Left renal pelvis (tissue), 4 donors: ENCODE measurements at places on chromosomes 13 and 19.

DNA sequence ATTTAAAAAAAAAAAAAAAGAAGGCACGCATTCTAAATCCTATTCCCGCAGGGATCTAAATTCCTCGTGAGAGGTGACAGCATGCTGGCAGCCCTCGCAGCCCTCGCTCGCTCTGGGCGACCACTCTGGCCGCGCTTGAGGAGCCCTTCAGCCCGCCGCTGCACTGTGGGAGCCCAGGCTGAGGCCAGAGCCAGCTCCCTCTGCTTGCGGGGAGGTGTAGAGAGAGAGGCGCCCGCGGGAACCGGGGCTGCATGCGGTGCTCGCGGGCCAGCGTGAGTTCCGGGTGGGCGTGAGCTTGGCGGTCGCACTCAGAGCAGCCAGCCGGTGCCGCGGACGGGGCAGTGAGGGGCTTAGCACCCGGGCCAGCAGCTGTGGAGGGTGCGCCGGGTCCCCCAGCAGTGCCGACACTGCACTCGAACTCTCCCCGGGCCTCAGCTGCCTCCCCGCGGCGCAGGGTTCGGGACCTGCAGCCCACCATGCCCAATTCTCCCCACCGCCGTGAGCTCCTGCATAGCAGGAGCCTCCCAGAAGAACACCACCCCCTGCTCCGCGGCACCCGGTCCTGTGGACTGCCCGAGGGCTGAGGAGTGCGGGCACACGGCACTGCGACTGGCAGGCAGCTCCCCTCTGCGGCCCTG is 553.9 kb downstream of the LMO7 start:
- no peak for DNase-seq

DNA sequence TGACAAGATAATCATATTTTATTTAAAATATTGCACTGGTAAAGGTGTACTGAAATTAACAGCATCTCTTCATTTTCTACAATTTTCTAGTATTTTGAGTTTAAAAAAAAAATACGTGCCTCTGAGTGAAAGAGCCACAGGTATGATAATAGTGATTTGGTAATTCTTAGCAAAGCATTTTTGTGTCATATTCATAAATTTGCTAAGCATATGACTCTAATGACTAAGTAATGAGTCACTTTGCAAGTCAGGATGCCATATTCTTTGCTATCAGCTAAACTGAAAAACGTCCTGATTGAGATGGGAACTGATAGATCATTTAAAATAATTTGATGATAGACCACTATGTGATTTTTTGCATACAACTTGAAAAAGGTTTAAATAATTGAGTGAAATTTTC is 136.1 kb upstream of the IRS2 start:
- no peak for DNase-seq

DNA sequence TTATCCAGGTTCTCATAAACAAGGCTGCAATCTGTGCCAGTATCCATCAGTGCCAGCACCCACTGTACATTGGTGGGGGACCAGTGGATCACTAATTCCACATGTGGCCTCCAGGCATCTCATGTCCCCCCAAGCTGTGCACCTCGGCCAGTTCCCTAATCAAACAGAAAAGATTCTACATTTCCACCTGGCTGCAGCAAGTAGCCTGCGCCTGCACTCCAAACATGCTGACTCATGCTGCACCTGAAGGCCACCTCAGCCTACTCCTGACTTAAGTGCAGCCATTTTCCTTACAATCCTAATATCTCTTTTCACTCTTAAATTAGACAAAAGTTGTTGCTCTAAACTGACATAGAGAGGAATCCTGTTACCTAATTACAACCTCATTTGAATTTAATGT is 729.4 kb upstream of the MIR17HG start:
- DNase-seq: no peak

- DNase-seq: no peak
Measured at GRCh38 chr19:35562776-35563175, 682 bp downstream of the ATP4A start.

- DNase-seq: no peak
Measured at GRCh38 chr19:56976300-56976699, 135.8 kb upstream of the PEG3 start.

- no peak for DNase-seq
Measured at GRCh38 chr13:38624822-38625221, 62.1 kb upstream of the FREM2 start.

- DNase-seq: no peak
Measured at GRCh38 chr13:49097374-49097773, 121.7 kb downstream of the FNDC3A start.

GRCh38 chr19:46907880-46908279 is 47.1 kb downstream of the ARHGAP35 start:
- no peak for DNase-seq

DNA sequence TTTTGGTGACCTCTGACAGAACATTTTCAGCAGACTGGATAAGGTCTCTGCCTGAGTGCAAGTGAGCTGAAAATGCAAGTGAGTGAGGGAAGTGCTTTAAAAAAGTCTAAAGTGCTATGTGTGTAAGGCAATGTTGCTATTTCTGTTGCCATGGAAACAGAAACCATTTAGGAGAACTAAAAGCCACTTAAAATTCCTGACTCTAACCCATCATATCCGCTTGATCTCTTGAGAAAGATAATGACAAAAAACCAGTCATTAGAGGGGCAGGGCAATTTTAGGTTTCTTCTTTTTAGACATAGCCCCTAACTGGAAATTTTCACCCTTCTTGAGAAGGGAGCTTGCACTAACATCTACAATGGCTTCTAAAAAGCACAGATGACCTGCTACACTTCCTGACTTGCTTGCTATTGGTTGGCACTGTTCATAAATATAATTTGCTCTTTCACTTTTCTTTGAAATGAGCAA is at the start of gene CYSLTR2:
Gene CYSLTR2, plus strand, starts transcription at position 458 of the 468 bp plus-strand sequence. CDS start 52,889 bp downstream, outside the sequence.
- no peak for DNase-seq

- DNase-seq: no peak
Measured at GRCh38 chr13:90956031-90956430, 391.5 kb upstream of the MIR17HG start.

DNA sequence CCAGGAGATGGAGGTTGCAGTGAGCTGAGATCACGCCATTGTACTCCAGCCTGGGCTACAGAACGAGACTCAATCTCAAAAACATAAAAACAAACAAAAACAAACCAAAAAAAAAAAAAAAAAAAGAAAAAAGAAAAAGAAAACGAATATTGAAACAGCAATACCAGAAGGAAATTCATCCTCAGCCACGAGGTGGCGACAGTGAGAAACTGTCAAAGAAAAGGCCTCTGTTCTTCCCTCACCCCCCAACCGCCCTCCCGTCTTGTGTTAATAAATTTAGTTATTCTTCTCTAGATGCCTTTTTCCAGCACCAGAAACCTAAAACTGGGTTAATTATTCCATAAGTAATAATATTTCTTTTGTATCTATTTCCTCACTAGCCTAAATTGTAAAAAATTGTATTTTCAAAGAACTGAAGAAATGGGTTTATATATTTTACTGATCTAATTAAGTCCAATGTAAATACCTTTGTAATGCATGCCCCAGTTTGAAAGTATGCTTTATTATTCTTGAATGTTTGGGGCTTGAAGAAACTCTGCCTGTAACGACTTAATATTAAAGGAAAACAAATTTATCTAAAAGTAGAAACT is 38.6 kb downstream of the LIG4 start:
- no peak for DNase-seq

DNA sequence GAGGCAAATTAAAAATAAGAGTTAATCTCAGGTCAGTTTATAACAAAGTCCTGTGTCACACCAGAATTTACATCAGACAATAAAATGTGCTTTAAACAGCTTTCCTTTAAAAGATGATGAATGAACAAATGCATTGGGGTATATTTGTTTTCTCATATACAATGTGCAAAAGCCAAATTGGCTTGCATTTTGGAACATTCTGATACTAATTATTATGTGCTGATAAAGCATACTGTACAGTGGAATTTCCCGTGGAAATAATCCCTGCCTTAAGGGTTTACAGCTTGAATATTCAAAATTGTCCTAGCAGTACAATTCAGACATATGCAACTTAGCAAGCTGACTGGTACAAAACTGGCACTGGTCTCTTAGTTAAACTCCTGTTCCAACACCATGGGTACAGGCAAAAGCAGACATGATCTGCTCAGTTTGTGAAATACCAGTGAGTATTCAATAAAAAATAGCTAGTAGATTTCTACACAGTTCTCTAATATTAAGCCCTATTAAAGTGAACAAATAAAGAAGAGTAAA is 373.4 kb downstream of the SLITRK1 start:
- DNase-seq: no peak

DNA sequence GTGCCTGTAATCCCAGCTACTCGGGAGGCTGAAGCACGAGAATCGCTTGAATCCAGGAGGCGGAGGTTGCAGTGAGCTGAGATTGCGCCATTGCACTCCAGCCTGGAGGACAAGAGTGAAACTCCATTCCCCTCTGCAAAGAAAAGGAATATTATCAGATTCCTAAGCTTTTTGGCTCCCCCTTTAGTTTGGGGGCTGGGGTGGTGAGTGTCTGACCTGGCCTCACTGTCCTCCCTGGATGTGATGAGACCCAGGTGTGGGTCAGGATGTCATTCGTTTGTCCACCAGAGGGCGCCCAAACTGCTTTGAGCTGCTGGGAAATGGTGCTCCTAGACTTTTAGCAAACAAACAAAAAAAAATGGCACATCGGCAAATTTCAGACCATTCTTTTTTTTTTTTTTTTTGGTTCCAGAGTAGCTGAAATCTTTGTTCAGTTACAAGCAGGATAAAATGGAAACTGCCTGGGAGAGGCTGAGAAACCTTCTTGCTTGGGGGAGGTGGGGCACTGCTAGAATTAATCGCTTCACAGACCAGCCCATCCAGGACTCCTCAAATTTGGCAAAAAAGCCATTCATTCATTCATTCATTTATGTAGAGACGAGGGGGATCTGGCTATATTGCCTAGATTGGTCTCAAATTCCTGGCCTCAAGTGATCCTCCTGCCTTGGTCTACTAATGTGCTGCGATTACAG is 29.4 kb downstream of the SPC24 start:
- DNase-seq: peak; percentile 68

GRCh38 chr13:20969182-20969581 is 66.6 kb upstream of the XPO4 start:
- no peak for DNase-seq

DNA sequence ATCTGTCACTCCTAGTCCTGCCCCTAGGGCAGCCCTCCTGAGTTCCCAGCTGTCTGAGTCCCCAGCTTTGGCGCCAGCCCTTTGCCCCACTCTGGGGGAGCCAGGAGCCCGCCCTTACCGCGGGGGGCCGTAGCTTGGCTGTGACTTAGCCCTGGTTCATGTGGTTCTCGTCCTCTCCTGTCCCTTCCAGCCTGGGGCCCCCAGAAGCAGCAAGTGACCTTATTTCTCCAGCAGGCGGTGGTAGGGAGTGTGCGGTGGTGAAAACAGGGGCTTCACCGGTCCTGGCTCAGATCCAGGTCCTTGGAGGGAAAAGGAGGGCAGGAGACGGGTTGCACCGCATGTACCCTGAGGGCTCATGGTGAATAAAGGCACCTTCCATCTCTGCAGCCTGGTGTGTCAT is 7.9 kb downstream of the GIPC3 start:
- no peak for DNase-seq

- DNase-seq: no peak
Measured at GRCh38 chr13:105735281-105735680, 800.2 kb downstream of the EFNB2 start.

- no peak for DNase-seq
Measured at GRCh38 chr13:72109863-72110262, 242.9 kb upstream of the DACH1 start.

GRCh38 chr19:36514012-36514612 is 14.0 kb downstream of the ZNF260 start:
- no peak for DNase-seq

DNA sequence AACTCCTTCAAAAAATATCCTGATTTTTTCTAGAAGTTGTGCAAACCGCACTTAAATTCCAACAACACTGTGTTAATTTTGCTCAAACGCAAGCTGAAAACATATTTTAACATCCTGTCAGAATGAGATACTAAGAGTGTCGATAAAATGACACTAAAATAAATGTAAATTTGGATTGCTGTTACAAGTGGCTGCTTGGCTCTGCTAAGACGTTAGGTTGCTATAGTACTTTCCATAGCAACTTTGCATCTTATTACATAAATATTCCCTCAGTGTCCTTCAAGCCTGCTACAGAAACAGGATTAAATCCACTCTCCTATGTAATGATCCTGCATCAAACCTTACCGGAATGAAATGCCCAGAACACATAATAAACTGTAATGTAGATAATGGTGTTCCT is 292.1 kb downstream of the DNAJC15 start:
- no peak for DNase-seq

DNA sequence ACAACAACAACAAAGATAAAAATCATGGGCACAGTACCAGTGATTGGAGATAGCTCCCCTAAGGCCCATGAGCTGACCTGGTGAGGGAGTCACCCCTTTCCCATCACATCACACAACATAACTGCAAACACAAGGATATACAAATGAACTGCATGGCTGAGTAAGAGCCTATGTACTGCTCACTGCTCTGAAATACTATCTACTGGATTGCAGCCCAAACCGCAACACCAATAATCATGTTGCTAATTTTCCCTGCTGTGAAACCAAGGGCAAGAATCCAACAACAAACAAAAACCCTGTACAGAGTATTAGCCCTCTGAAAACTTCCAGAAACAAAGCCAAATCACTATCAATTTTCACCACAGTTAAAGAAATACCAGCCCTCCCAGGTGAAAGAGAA is 1893.2 kb downstream of the PCDH9 start:
- DNase-seq: no peak

DNA sequence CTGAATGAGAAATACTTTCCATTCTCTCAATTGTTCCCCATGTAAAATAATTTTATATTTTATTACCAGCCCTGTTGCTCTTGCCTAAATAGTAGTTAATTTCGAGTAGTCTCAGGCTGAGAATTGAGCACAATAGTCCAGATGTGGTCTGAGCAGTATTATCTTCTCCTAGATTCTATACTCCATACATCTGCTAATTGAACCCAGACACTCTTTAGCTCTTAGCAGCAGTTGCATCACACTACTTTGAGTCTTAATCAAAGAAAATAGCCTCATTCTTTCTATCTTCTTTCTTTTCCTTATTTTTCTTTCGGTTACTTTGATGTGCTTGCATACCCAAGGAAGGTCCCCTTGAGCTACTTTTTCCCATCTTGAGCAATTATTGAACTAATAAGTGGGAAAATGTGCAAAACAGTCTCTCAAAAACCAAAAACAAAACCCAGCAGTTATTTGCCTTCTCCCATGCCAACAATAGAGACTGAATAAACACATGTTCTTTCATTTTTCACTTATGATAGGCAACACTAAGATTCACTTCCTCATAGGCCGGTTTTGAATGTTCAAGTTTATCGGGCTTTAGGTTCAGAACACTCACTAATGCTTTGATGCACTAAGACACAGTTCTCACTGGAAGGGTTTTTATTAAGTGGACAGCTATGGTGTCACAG is 204.5 kb downstream of the POU4F1 start:
- no peak for DNase-seq

DNA sequence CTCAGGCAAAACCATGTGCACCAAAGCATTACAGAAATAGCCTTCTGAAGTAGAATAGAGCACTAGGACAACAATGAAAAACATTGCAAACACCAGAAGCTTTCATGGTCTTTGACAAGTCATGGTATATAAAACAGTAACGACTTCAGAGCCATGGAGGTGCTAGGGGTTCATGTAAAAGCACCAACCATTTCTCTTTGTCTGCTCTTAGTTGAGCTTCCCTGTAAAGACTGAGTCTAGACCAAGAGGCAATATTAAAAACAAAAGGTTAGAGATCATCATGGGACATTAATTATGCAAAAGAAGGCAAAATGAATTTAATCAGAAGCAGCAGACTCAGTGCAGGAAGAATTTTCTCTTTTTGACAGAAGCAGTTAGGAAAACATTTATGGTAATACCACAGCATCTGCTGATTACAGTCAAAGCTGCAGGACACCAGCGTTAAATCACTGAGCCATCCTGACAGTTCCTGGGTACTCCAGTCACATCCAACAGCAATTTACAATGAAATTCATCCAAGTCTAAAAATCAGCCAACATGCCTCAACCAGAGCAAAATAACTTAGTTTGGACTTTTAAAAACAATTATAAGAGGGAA is 476.8 kb downstream of the DIAPH3 start:
- DNase-seq: no peak
